Cardiac ventricle fibroblast (primary cell): ENCODE measurements at places on chromosomes 7 and 10. TPM values are rescaled to one million over a fixed set of nuclear protein-coding genes. Genes with fewer than 3 reads are reported as not detected.

Gene ANKRD7
- total RNA-seq: 0.44 TPM in 1 of 2 replicates, not detected in the other

Gene IGF2BP3
- total RNA-seq: 14.6 and 17.7 TPM in 2 replicates

Gene TMEM236
- 0.06 and 0.15 TPM in 2 replicates for total RNA-seq

Gene P4HA1
- total RNA-seq: 153 and 163 TPM in 2 replicates

Gene NRCAM
- 26.5 and 33.5 TPM in 2 replicates for total RNA-seq

Gene VSTM4
- total RNA-seq: 5.1 and 5.3 TPM in 2 replicates

Gene FBXL13
- 1.00 and 4.4 TPM in 2 replicates for total RNA-seq

Gene AKR1C4
- not detected in 2 replicates for total RNA-seq

Gene PNLIPRP3
- not detected in 2 replicates for total RNA-seq

Gene PMPCB
- 57.3 and 61.1 TPM in 2 replicates for total RNA-seq

Gene HMX3
- not detected in 2 replicates for total RNA-seq

Gene NAT16
- total RNA-seq: not detected in 2 replicates

Gene TRRAP
- total RNA-seq: 25.2 and 27.5 TPM in 2 replicates

Gene RAMP3
- not detected in 2 replicates for total RNA-seq

Gene ORAI2
- 27.7 and 42.7 TPM in 2 replicates for total RNA-seq

Gene DRGX
- not detected in 2 replicates for total RNA-seq

Gene STOX1
- total RNA-seq: 0.50 and 0.64 TPM in 2 replicates

Gene ALOX5
- total RNA-seq: not detected in 2 replicates

Gene PTF1A
- total RNA-seq: not detected in 2 replicates

Gene PON1
- total RNA-seq: not detected in 2 replicates

Gene SFTPA1
- total RNA-seq: not detected in 2 replicates
